Psoas muscle (tissue), 8 donors: ENCODE measurements at places on chromosomes 11 and 22. TPM values are rescaled to one million over a fixed set of nuclear protein-coding genes. Genes with fewer than 3 reads are reported as not detected.

- no peak for DNase-seq
Observed at GRCh38 chr11:38191101-38191500, 1593.1 kb upstream of the RAG2 start.

- no peak for DNase-seq
Observed at GRCh38 chr22:22460635-22461034, 47.9 kb downstream of the ZNF280B start.

DNA sequence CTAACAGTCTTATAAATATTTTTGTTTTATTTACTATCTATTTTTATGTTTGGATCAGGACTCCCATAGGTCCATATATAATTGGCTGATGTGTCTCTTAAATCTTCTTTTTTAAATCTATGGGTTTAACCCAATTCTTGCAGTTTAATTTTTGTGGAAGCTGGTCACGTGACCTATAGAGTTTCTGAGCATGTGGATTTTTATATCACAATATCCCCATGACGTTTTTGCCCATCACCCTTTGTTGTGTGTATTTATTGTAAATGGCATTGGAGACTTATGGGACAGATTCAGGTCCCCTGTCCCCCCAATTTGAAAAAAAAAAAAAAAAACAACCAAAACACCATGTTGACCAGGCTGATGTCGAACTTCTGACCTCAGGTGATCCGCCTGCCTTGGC, 78.8 kb upstream of the PRODH start:
- no peak for DNase-seq

DNA sequence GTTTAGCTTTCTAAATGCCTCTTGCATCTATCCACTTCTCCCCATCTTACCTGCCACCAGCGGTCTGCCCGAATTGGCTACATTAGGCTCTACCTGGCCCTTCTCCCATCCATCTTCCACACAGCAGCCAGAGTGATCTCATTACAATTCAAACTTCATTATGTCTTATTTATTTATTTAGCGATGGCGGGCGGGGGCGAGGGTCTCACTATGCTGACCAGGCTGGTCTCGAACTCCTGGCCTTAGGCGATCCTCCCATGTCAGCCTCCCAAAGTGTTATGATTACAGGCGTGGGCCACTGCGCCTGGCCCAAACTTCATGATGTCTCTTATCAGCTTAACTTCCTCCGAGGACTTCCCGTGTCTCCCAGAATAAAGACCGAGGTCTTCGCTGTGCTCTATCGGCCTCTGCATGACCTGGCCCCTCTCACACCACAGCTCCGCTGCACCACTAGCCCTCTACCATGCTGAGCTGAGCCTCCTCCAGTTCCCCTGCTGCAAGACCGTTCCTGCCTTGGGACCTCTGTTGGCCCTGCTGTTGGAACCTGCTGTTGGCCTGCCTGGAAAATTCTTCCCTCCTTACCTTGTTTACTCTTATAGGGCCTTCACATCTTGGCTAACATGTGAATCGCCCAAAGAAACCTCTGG, 870 bp upstream of the CTTN start:
- no peak for DNase-seq

- DNase-seq: no peak
Observed at GRCh38 chr22:37972527-37972926, 11.8 kb downstream of the SOX10 start.

OVCH2 gene
- total RNA-seq: not detected

P2RX3 gene
- 0.47 TPM for total RNA-seq
